ENCODE measurements at places on chromosomes 7 and 10.
A peak's percentile ranks its signal among the peaks of the same experiment; 100 is the strongest.

DNA sequence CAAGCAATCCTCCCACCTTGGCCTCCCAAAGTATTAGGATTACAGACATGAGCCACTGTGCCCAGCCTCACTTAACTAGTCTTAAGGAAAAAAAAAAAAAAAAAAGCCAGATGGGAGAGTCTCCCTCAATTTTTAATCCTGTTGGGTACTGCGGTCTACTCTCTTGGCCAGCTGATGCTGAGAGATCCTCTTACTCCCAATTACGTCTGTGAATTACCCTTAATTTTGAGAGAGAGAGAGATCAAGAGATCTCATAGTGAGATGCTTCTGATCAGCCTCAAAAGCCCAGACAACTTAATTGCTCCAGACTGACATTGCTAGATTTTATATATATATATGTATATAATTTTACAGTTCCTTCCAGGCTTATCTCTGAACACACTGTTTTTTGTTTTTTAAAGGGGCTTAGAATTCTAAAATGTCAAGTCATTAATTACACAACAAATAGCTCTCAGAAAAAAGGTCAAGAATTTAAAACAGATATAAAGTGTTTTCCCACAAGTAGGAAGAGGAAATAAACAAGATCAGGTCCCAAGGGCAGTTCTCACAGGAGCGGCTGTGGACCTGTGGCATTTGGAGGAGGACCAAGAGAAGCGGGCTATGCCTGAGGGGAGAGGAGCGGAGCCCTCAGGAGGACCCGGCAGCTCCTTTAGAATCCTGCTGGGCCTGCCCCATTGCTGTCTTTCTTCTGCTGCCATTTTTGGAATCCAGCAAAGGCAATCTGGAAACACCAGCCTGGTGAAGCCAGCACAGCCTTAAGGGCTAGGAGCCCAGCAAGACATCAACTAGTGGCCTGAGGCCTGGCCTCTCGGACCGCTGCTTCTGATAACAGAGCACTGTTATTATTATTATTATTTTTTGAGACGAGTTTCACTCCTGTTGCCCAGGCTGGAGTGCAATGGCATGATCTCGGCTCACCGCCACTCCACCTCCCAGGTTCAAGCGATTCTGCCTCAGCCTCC, 30.1 kb downstream of the DENND2A start:
- no peak for DNase-seq

- DNase-seq, result no peak
Observed at GRCh38 chr10:23422003-23422411, 16.9 kb upstream of the OTUD1 start.

DNA sequence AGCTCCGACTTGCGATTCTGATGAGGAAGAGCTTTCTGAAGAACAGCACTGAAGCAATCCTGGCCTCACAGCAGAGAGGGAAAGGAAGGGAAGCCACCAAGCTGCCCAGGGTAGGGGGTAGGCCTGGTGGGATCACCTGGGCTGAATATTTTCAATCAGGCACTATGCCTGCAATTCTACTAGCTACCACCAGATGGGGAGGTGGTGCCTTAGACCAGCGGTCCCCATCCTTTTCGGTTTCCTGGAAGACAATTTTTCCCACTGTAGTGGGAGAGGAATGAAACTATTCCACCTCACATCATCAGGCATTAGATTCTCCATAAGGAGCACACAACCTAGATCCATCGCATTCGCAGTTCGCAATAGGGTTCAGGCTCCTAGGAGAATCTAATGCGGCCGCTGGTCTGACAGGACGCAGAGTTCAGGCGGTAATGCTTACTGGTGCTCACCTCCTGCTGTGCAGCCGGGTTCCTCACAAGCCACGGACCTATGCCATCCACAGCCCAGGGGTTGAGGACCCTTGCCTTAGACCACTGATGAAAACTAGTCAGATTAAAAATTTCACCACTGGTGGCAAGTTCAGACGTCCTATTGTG, 2.7 kb downstream of the LRRC20 start:
- no peak for DNase-seq

DNA sequence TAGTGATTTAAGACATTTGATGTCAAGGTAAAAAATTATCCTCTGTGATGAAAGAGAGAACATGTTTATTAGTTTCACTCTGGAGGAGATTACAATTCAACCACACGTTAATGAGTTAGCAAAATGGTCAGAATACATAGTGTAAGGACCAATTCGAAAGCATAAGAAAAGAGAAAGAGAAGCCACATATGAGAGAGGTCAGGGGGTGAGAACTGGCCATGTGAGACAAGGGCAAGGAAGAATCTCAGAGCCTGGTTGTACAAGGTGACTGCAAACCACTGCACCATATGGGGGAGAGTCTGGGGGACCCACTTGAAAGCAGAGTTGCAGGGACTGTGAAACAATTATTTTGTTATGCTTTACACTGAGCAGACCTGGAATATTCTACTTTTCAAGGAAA, 27.7 kb upstream of the BET1 start:
- DNase-seq, result no peak

GRCh38 chr10:122849900-122850605, 4.4 kb upstream of the CUZD1 start:
- DNase-seq, result no peak

GRCh38 chr10:120969219-120969645, 118.1 kb downstream of the WDR11 start:
- no peak for DNase-seq

DNA sequence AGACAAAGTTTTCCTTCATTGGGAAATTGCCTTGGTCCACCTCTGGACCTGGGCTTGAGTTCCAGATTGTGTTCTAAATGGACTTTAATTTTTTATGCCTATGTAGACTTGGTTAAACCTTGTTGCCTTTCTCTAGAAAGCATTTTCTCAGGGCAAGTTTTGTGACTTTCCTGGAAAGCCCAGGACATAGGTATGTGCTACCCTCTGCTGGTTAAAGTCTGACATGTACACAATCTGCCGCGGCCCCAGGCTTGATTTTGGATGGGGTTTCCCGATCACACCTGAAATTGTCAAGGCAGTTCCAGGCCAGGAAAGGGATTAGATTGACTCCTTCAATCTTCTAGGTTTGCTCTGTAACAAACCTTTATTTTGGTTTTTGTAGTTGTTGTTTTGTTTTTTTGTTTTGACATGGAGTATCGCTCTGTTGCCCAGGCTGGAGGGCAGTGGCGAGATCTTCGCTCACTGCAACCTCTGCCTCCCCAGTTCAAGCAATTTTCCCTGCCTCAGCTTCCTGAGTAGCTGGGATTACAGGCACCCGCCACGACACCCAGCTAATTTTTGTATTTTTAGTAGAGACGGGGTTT, 14.1 kb upstream of the AKR1B10 start:
- peak; percentile 25 for DNase-seq

DNA sequence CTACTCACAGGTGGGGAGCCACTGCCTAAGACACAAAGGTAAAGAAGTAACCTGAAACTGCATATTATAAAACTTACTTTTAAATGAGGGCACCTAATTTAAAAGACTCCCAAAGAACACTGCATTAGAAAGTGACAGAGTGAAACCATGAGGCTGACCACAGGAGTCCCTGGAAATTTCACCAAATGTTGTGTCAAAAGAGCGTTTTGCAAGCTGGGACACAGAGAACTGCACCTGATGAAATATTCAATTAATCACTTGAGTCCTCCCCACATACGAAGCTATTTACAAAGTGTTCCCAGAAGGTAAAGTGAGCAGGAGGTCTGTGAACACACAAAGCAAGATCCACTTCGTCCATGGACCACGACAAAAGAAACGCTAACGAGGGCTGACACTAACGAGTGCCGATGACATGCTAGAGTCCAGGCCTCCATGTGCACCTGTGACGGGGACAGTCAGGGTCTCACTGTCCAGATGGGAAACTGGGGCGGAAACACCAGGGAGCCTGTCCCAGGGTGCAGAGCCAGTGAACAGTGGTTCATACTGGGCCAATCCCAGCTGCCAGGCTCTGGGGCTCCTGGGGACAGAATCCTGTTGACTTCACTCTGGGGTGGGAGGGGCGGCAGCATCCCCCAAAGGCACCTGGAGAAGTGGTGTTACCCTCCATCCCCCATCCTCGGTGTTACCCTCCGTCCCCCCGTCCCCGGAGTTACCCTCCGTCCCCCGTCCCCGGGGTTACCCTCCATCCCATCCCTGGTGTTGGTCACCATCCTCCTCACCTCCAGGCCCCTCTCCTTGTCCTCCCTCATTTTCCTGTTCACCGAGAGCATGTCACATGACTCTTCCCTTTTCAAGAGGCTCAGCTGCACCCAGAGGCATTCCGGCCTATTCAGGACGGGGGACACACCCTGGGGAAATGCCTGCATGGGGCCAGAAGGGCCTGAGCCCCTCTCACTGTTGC, 63.4 kb downstream of the DIP2C start:
- DNase-seq, result no peak

DNA sequence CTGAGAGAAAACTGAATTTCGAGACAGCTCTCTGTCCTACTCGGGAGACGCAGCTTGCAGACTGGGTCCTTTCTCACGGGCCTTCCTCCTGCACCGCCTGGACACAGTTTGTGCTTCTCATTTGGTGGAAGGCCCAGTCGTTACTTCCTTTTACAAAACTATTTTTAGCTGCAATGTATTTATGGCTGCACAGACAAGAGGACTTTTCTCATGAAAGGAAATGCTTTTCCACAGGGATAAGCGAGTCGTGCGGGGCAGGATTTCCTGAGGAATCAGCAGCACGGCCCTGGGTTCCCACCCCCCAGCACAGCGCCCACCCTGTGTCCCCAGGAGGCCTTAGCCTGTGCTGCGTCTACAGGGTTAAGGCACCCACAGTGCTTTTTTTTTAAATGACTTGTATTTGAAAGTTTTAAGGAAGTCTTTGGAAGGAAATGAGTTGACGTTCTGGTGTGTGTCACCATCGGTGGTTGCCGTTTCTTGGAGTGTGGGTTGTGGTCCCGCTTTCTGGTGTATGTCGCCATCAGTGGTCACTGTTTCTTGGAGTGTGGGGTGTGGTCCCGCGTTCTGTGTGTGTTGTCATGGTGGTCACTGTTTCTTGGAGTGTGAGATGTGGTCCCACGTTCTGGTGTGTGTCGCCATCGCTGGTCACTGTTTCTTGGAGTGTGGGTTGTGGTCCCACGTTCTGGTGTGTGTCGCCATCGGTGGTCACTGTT, 50.9 kb downstream of the INPP5A start:
- DNase-seq, result peak; percentile 28

GRCh38 chr7:51101111-51101757, 215.4 kb downstream of the COBL start:
- no peak for DNase-seq

- no peak for DNase-seq
Observed at GRCh38 chr7:21454906-21455305, 27.0 kb downstream of the SP4 start.

DNA sequence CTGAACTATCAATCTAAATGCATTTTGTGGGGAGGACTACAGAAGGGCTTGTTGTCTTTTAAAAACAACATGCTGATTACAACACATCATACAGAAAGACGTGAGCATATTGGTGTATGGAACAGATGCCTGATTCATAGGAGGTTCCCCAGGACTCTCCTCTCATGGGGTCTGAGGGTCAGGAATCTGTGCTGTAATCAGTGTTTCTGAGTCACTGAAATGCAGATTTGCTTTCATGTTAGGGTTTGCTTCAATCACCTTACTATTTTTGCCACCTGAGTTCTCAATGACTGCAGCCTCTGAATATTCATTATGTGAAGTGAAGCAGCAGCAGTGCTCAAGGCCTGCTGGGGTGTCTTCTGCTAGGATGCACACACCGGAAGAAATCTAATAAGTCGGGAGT, 550 bp upstream of the ANK3 start:
- DNase-seq, result no peak

DNA sequence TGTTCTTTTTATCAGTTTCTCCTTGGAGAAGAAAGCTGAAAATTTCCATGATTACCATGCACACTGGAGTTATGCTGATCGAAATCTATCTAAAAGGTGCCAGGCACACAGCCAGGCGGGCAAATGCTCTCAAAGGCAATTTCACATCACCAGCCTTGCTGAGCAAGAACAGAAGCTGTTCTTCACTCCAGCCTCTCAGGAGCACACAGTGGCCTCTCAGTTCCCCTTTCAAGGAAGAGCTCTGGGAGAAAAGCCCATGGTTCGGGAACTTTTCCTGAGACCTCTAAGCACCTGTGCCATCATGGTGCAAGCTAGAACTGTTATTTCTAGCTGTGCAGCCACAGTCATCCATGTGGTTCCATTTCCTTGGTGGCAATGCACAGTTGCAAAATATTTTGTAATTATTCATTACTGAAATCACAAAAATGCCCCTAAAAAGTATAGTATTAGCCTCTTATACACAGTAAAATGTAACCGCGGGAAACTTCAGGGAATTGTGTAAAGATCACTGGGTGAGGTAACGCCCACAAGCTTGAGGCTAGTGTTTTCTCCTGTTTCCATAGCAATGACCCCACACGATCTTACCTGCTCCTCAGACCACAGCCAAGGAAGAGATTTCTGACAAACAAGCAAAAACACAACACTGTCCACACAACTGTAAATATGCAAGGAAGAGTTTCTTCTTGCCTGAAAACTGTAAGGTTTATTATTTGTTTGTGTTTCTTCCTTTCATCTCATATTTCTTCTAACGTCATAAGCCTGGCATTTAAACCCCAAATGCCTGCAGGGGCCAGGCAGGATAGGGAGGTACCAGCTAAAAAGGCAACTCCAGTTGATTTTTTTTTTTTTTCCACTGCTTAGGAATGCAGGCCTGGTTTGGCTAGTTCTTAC, 121.2 kb downstream of the FAM107B start:
- DNase-seq, result no peak

DNA sequence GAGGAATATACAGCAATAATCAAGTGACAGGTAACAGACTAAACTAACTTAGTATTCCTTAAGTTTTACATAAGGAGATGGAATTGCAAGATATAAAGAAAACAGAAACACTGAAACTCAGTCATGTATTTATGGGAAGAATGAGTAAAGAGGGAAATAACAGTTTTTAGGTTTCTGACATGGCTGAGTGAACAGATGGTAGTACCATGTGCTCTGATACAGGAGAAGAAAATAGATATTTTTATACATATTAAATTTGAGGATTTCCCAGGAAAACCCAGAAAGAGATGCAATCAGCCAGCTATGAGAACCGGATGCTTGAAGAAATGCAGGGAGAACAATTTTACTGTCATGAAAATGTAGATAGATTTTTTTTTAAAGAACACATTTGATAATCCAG, 669.5 kb upstream of the GRM3 start:
- DNase-seq, result no peak

GRCh38 chr10:69479240-69480067, 28.2 kb downstream of the TSPAN15 start:
- no peak for DNase-seq

DNA sequence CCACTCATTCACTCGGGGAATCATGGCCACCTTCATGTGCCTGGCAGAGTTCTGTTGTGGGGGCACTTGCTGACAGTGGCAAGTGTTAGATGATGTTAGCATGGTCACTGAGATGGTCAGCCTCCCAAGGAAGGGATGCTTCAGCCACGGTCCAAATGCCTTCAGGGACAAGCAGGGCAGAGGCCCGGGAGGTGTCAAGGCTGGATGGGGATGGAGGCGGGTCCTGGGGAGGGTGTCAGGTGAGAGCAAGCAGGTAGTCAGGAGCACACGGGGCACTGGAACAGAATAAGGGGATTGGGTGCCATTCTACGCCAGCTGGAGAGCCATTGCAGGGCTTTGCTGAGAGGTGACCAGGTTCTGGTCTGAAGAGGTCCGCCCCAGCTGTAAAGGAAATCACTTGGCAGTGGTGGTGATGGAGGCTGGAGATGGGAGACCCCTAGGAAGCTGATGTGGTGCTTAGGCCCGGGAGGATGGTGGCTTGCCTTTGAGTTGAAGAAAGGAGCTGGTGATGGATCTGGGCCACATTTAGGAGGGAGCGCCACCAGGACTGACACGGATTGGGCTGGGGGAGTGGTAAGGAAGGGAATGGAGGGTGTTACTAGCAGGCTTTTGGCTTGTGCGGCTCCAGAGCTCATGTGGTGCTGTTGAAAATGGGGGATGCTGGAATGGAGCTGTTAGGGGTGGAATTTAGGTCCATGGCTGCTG, 24.1 kb downstream of the AGAP3 start:
- DNase-seq, result no peak
